ENCODE measurements at places on chromosomes 5 and 9.

DNA sequence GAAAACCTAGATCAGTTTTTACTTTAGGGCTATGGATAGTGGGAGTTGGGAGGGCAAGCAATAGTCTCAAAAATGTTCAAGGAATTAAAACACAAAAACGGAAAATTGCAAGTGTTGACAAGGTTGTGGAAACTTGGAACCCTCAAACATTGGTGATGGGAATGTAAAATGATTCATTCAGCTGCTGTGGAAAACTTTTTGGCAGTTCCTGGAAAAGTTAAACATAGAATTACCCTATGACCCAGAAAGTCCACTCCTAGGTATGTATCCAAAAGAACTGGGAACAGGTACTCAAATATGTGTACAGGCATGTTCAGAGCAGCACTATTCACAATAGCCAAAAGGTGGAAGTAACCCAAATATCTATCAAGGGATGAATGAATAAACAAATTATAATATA lies 1.2 kb upstream of the MSANTD3 start:
- no peak for DNase-seq

DNA sequence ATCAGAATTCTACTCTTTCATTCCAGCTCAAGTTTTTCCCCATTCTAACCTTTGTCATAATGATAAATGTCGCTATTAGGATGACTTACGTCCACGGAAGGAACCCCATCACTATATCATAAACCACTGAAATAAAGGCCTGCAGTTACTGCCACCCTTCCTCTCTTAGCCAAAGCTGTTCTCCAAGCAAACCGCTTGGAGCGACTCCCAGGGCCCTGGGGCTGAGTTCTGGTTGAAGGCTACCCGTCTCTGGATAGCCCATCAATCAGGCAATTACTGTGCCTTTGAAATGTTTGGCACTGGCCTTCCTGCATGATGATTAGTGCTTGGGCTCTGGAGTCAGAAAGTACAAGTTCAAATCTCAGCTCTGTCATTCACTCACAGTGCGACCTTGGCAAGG lies 386.0 kb downstream of the SPOCK1 start:
- DNase-seq: no peak

DNA sequence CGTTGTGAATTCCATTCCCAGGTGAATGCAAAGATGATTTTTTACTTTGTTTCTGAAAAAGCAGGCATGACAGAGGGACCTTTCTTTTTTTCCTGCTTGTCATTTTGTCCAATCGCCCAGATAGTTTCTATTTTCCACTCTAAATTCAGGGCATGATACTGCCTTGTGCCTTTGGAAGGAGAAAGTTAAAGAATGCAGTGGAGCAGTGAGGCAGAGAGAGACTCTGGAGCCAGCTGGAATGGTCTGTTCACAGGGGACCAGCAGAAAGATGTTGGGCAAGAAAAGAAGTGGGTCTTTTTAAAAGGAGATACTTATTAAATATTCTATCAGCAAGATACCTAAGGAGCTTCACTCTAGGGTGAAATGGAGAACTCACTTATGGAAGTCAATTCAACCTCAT lies 532.3 kb downstream of the BRINP1 start:
- DNase-seq: no peak

GRCh38 chr5:144403817-144404420 lies 233.2 kb downstream of the KCTD16 start:
- no peak for DNase-seq

- peak; percentile 49 for DNase-seq
Measured at GRCh38 chr9:123349691-123350480, 6.1 kb upstream of the CRB2 start.

- no peak for DNase-seq
Measured at GRCh38 chr5:172496671-172497371, 42.5 kb upstream of the SH3PXD2B start.

GRCh38 chr9:20698782-20699181 lies 14.7 kb downstream of the FOCAD start:
- no peak for DNase-seq

DNA sequence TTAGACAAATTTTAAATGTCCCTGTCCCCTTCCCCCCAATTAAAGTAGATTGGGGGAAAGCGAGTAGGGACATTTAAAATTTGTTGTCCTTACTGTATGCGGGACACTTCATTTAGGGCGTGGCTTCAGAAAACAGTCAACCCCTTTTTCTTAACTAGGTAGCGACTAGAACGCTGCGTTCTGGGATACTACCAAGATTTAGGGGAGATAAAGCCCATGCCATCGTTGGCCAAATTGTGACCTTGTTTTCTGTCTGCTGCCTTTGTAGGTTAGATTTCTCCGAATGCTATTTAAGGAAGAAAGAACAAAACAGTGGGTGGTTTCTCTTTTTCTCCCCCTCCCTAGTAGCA lies 1.2 kb downstream of the CKS2 start:
- DNase-seq: peak; percentile 22

DNA sequence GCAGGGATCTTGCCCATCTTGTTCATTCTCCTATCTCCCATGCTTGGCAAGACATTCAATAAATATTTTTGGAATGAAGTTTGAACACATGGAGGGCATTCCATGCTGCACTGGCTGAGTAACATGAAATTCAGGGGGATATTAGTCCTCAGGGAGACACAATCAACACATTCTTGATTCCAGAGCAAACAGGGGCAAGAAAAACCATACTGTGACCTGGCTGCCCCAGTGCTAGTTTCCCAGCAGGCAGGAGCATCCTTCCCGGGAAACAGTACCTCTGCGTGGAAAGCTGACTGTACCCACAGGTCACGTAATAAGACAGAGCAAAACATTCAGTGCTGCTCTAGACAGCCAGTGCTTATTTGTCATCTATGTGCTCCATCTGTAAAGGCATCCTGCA lies 66.3 kb upstream of the SPOCK1 start:
- DNase-seq: no peak

DNA sequence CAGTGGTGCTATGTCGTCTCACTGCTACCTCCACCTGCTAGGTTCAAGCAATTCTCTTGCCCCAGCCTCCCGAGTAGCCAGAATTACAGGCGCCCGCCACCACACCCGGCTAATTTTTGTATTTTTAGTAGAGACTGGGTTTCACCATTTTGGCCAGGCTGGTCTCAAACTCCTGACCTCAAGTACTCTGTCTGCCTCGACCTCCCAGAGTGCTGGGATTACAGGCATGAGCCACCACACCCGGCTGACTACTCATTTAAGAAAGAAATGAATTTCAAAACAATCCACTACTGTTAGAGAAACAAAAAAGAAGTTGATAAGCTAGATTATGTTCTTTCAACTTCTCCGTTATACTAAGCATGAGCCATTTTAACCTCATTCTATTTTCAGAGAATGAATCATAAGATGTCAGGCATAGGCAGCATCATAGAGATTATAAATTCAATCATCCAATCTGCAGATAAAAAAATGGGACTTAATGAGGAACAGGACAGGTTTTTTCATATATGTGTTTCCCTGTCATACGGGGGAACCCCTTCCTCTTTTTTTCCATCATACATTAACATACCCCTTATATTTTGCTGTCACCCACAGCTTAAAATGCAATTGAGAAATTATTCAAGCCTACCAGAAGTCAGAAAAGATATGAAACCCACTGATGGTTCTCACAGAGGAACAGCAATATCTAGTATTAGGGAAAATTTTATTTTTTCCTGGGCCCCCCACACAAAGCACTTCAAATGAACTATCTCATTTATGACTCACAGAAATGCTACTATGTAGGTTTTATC lies 26.5 kb upstream of the ADRB2 start:
- DNase-seq: peak; percentile 56

DNA sequence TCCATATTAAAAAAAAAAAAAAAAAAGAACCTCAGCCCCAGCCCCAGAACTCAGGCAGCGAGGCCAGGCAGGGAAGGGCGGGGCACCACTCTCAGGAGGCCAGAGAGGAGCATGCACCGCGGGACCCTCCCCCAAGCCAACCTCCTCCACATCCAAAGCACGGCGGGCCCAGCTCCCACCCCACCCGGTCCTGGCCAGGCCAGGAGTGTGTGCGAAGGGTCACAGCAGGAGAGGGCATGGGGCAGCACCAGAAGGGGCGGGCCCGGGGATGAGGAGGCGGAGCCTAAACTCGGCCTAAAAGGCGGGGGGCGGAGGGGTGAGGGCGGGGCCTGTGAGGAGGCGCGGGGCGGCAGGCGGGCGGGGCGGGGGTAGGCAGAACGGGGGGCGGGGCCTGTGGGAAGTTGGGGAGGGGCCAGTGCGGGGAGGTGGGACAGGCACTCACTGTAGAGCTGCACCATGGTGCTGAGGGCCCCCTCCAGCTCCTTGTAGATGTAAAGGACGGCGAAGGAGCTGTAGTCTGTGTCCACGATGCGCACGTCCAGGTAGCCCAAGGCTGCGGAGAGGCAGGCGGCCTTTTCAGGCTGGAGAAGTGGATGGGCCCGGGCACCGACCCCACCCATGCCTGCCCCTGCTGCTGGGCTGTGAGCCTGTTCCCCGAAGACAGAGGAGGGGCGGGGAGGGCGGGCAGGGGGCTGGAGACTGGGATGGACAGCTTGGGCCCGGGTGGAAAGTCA lies 1.2 kb downstream of the LCN15 start:
- peak; percentile 5 for DNase-seq

DNA sequence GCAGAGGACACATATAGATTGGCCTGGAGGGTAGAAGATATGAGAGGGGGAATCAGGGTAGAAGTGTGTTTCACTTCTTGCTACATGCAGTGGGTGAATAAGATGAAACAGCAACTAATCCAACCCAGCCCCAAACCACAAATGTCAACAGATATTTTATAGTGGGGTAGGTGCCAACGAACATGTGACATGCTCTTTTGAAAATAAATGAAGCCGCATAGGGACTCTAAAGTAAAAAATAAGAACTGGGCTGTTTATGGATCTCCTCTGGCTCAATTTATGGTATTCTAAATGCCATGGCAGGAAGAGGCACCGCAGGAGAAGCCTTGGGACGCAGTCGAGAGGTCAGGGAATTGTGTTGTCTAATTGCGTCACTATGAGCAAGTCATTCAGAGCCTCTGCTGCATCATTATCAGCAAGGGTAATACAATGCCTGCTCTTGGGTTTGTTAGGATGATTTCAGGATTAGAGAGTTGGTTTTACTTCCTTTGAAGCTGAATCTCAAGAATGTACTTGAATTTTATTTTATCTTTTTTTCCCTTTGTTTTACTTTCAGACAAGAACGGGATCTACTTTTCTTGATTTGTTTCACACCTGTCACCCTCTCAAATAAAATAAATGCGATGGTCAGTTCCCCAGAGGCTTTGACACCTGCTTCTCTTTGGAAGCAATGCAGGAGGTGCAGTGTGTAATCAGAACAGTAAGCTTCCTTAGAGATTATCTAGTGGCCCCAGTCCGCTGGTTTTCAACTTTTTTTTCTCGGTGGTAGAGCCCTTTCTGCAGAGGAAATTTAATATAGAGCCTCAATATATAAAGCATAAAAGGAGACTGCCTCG lies 375.6 kb upstream of the CLINT1 start:
- DNase-seq: peak; percentile 57

- peak; percentile 51 for DNase-seq
Measured at GRCh38 chr9:89655056-89655989, 50.5 kb downstream of the GADD45G start.

DNA sequence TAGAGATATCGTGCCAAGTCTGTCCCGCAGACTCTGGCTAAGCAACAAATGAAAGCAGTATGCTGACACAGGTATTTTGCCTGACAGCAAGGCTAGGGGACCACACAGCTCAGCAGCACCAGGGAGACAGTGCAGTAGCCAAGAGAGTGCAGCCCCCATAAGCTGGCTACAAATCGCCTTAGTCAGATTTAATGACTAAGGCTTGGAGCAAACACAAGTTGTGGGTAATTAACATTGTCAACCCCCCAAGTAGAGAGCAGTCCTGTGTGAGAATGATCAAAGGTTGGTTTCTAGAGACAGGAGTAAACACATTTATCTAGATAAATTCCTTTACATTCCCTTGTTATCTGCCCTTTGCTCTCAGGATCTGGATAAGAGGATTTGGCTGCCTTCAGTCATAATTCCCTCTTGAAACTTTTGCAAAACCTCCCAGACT lies 1434.5 kb upstream of the CDH6 start:
- DNase-seq: no peak

- no peak for DNase-seq
Measured at GRCh38 chr5:168348084-168348414, 56.6 kb downstream of the WWC1 start.

DNA sequence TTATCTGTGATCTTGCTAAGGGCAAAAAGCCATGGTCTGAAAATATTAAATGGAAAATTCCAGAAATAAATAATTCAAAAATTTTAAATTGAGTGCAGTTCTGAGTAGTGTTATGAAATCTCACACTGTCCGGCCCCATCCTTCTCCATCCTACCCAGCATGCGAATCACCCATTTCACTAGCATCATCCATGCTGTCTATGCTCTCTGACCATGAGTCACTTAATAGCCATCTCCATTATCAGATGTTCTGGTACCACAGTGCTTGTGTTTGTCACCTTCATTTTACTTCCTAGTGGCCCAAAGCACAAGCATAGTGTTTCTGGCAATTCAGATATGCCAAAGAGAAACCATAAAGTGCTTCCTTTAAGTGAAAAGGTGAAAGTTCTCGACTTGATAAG lies 63.3 kb upstream of the SMC5 start:
- no peak for DNase-seq

DNA sequence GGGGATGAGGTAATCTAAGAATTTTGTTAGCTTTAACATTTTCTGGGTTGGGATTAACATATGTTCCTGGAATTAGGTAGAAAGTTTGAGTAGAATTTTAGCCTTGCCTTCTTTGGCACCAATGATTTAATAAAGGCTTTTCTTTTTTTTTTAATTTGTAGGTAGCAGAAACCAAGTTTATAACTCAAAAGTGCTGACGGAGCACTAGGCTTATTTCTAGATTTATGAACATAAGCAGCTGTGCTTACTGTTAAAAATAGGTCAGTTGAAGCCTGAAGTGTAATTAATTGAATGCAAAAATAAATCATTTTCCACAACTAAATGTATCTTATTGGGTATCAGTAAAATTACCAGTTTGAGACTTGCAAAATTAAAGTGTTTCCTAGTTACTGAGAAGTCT lies 62.4 kb downstream of the TAF11L14 start:
- DNase-seq: no peak

GRCh38 chr5:67222243-67223025 lies 25.8 kb upstream of the CD180 start:
- DNase-seq: peak; percentile 71

DNA sequence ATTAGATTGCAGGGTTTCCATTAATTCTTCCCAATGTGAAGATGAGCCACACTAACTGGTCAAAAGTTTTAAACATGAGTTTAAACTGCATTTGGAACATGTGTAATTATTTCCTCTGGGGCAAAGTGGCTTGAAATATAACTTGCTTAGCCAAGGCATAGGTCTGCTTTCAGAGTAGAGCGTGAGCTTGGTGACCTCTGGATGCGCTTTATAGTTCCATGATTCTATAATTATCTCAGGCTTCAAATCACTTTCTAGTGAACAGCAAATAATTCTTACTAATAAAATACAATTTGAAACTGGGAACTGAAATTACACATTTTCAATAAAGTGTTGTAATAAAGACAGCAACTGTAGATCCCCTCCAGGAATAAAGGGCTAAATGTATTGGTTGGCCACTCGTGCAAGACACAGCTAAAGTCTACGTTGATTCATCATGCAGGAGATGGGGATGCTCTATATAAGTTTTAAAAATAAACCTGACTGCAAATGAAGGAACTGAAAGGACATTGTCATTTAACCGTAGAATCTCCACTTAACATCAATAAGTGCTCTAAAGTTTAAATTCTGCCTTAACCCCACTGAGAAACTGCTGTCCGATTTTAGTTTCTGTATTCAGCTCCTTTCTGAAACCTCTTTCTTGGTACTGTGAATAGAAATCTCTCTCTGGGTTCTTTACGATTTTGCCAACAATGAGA lies 460.0 kb downstream of the PSAT1 start:
- peak; percentile 2 for DNase-seq

Data from inflammatory macrophage treated with lipopolysaccharide for 4 hours (primary cell).